Activated CD4-positive, alpha-beta T cell treated with anti-CD3 and anti-CD28 coated beads for 4 hours (primary cell): ENCODE measurements at places on chromosomes 12 and 14.
A peak's percentile ranks its signal among the peaks of the same experiment; 100 is the strongest.

- no peak for DNase-seq
Measured at GRCh38 chr12:97167598-97167997, 260.5 kb downstream of the NEDD1 start.

- no peak for DNase-seq
Measured at GRCh38 chr12:2332236-2332635, 279.4 kb downstream of the CACNA1C start.

DNA sequence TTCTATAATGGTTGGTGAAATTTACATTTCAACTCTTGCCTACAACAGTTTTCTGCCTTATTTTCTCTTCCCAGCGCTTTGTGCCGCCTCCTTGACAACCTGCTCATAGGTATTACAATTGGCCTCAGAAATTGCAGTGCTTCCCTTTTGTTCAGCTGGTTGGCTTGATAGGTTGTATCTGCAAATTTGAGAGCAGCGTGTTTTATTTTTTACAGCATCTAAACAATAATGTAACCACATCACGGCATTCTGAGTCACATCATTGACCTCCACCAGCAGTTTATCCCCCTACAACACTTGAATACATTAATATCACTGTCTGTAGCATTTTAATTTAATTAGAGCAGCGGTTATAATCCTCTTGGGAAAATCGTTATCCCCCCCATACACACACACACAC lies 99.4 kb downstream of the ETV6 start:
- DNase-seq: no peak

GRCh38 chr12:29148911-29149690 lies at the start of gene FAR2:
Gene FAR2 (plus strand): TSS chr12:29149278. CDS start chr12:29270450, 121,172 bp downstream.
- DNase-seq: peak; percentile 31

GRCh38 chr12:40915172-40915571 lies 222.9 kb downstream of the CNTN1 start:
- no peak for DNase-seq

- no peak for DNase-seq
Measured at GRCh38 chr12:9264546-9264945, 56.4 kb upstream of the PZP start.

DNA sequence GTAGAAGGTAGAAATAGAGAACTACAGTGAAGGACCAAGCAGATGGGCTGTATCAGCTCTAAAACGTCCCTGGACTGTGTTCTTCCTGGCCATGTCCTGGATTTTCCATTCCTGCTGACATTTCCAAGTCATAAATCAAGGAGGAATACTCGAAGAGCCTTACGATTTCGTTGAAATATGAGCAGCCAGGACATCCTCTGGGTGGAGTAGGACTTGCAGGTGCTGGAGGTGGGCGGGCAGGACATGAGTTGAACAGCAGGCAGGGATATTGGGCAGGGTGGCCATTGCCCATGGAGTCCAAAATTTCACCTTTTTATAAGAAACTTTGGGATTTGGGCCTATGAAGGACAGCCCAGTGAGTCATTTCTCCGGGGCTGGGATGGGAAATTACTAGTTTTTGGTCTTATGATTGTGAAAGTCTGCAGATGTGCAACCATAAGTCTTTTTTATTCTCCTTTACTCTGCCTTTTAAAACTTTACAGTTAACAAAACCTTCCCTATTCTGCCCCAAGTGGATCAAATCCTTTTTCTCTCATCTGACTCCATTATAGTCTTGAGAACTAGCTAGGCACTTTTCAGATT lies 88.8 kb downstream of the TMX1 start:
- DNase-seq: no peak

- no peak for DNase-seq
Measured at GRCh38 chr12:111807232-111807631, 34.8 kb upstream of the MAPKAPK5 start.

- DNase-seq: no peak
Measured at GRCh38 chr12:94207467-94207848, 59.1 kb downstream of the PLXNC1 start.

GRCh38 chr14:90652626-90653025 lies 163.6 kb downstream of the TTC7B start:
- DNase-seq: no peak

DNA sequence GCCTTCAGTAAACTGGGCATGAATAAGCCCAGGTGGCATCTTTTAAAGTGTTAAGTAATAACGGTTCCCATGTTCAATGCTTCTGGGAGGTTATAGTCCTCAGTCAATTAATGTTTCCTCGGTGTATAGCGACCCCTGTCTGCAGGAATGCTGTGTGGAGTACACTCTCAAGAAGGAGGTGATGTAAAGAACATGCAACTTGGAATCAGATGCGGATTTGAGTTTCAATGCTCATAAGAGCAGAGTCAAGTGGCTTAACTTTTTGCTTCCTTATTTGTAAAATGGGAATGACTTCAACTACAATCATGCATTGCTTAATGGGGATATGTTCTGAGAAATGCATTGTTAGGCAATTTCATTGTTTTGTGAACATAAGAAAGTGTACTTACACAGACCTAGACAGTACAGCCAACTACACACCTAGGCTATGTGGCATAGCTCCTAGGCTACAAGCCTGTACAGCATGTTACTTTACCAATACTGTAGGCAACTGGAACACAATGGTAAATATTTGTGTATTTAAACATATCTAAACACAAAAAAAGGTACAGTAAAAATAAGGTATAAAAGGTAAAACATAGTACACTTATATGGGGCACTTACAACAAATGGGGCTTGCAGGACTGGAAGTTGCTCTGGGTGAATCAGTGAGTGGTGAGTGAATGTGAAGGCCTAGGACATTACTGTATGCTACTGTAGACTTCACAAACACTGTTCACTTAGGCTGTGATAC lies 6.7 kb upstream of the MRPS35 start:
- DNase-seq: peak; percentile 76

GRCh38 chr14:59332727-59333126 lies 132.5 kb downstream of the GPR135 start:
- DNase-seq: no peak

GRCh38 chr14:102539544-102540314 lies 30.2 kb upstream of the ANKRD9 start:
- DNase-seq: no peak

DNA sequence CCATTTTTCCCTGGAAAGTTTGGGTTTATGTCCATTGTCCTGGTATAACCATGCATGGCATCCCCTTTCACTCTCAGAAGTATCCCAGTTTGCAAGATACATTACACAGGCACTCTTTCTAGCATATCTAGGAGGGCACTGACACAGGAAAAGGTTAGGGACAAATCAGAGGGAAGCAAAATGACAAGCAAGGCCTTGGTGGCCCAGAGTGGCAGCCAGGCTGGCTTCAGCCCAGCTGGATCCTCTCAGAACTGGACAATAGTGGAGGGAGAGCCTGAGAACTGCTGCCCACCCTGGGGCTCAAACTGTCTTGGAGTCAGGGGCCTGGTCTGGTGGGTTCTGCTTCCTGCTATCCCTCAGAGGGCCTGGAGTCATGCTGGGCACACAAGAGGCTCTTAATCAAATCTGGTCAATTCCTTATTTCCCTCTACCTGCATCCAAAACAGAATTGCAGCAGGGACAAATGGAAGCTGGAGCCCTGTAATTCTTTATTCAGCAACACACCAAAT lies 2.6 kb downstream of the VDR start:
- no peak for DNase-seq

- DNase-seq: no peak
Measured at GRCh38 chr14:87002776-87003175, 990.2 kb downstream of the GALC start.

DNA sequence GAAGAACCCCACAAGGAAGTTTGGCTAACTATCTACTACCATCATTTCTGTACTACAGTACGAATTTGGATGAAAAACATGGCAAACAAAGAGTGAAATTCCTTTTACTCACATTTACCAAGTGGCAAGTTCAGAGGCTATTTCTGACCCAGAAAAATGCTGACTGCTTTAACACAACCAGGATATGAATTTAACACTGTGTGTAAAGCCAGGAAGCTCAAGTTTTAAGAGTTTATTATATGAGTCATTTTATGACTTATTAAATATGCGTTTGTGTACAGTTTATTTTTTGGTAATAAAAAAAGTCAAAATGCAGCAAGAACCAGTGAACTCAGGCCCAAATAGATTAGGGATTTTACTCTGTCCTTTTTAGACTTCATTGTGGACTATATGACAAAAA lies 58.4 kb upstream of the STAC3 start:
- no peak for DNase-seq

GRCh38 chr12:120078868-120079267 lies 37.7 kb downstream of the RAB35 start:
- no peak for DNase-seq

GRCh38 chr12:132344601-132345000 lies 15.2 kb upstream of the GALNT9 start:
- no peak for DNase-seq

GRCh38 chr14:75274899-75275569 lies 3.6 kb upstream of the FOS start:
- no peak for DNase-seq

- DNase-seq: no peak
Measured at GRCh38 chr14:50109342-50109741, 7.0 kb downstream of the VCPKMT start.

- no peak for DNase-seq
Measured at GRCh38 chr14:104705340-104706047, 16.1 kb downstream of the INF2 start.

DNA sequence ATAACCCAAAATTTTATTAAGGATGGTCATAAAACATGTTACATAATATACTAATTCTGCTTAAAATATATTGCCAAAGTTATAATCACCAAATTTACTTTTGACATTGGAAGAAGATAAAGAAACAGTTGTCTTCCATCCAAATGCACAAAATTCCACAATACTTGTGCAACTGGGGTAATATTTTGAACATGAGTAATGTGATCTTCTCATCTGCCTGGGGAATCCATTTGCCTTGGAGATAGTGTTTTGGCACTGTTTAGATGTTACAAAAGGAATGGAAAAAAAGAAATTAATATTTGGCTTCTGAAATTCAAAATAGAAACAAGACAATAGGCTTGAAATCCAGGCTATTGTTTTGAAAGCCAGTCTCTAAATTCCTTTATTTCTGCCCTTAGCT lies 9.1 kb downstream of the GPR19 start:
- no peak for DNase-seq

- DNase-seq: no peak
Measured at GRCh38 chr12:122858171-122858570, 22.9 kb downstream of the HIP1R start.

- DNase-seq: no peak
Measured at GRCh38 chr14:74347795-74348100, 523 bp upstream of the VRTN start.
